Activated T-cell treated with anti-CD3 and anti-CD28 coated beads for 1 hour (primary cell): ENCODE measurements at places on chromosomes 5 and 9.

DNA sequence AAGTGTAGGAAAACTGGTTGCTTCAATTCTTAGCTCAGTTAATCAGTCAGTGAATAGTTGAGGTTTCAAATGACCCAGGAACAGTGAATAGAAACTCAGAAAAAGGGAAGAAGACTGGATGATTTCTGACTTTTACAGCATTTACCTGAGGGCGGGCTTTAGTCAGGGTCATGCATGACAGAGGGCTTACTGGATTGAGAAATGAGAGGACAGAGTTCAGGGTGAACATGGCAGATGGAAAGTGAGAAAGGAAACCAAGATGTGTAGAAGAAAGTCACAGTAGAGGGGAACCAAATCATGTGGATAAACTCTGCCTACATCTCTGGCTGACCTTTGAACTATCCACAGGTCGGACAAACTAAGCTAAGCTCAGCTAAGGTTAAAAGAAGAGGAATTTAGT is 596.0 kb downstream of the SEMA5A start:
- no peak for DNase-seq

- DNase-seq = no peak
Observed at GRCh38 chr9:131590449-131590848, 45.1 kb downstream of the PRRT1B start.

DNA sequence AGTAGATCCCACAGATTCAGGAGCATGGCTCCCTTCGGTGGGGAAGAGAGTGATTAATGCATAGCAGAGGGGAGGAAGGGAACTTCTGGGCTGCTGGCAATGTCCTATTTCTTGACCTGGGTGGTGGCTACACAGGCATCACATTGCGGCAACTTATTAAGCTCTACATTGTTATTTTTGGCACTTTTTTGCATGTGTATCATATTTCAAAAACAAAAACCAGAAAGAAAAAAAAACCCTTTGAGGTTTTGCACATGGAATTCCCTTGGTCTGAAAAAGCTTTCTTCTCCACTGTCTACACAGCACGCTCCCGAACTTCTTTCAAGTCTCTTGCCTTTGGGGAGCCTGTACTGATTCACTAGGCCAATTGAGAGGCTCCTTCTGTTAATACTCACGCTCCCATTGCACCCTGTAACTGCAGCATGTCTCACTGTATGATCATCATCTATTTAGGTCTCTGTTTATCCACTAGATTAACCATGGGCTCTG is 25.1 kb downstream of the CEMIP2 start:
- no peak for DNase-seq

GRCh38 chr5:138502121-138502520 is 36.8 kb downstream of the EGR1 start:
- DNase-seq = no peak
